ENCODE measurements at places on chromosomes 2 and 18. TPM values are rescaled to one million over a fixed set of nuclear protein-coding genes. Genes with fewer than 3 reads are reported as not detected.

GRCh38 chr2:160970052-160970965 lies 189.9 kb upstream of the TANK start:
- peak; percentile 95 for DNase-seq

GRCh38 chr2:196967775-196968174 lies 41.3 kb upstream of the PGAP1 start:
- DNase-seq: no peak

- no peak for DNase-seq
Observed at GRCh38 chr2:117693651-117694050, 120.8 kb upstream of the DDX18 start.

DNA sequence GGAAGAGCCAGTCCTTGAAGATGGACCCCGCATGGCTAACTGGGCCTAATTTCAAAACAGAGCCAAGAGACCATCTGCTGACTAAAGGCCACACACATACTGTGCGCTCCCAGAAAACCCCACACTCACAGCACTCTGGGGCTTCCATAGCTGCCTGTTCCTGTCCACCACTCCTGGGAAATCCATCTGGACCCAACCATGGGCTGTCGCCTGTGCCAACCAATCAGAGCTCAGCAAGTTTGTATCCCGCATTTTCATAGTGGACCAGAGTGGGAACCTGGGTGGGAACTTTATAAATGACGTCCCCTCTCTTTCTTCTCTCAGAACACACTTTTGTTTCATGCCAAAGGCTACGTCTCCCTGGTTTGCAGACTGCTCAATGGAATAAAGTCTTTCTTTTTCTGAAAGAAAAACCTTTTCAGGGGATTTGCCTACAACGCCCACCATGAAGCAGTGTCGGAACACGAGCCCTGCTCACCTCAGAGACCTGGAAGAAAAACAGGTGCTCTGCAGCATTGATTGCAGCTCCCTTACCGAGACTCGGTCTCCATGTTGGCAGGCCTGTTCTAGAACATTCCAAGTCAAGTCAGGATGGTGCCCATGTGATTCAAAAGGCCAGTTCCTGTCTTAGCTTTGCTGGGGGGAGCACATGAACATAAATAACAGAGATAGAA lies 137.2 kb upstream of the GPC1 start:
- DNase-seq: no peak

DNA sequence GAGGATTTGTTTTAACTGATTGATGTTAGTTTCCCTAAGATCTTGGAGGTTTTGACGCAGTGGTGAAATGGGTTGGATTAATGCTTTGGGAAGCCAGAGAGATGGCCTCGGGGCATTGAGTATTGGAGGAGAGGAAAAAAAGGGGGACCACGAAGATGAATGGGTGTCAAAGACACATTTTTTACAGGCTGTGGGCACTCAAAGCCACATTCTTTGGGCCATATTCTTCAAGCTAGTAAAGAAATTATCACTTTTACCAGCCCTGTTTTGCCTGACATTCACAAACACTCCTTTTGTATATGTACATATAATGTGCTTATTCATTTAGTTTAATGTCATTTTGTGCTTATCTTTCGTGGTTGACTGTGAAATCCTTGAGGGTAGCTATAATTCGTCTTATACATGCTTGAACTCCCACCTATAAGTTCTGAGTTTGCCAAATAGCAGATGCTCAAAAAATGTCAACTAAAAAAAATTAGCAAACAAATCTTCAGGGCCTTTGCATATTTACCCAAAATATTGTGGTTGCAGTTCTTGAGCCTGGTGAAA lies 146.3 kb downstream of the ARL6IP6 start:
- DNase-seq: no peak

- no peak for DNase-seq
Observed at GRCh38 chr18:6054256-6054842, 159.0 kb upstream of the TMEM200C start.

DNA sequence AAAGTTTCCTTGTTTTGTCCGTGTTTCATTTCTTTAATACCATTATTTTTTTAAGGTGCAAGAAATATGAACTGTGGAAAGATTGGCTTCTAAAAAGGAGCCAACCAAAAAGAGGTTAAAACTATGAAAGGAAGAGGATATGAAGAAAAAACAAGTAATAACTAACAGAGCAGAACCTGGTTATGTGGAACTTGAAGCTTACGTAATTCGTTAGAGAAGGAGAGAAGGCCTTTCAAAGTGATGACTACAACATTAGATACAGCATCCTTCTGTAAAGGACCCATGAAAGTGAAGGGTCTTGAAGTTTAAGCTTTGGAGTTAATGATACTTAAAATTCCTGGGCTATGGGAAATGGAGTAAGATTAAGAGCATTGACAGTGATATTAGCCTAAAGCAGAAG lies 84.5 kb downstream of the ANKRD12 start:
- DNase-seq: no peak

BIRC6 gene
- total RNA-seq: 102 TPM

HADHA gene
- total RNA-seq: 174 TPM
